Stimulated activated CD4-positive, alpha-beta T cell treated with anti-CD3 and anti-CD28 coated beads, Interleukin-2, amount 100 ng/mL, for 24 hours (primary cell): ENCODE measurements at places on chromosomes 12 and 14.

DNA sequence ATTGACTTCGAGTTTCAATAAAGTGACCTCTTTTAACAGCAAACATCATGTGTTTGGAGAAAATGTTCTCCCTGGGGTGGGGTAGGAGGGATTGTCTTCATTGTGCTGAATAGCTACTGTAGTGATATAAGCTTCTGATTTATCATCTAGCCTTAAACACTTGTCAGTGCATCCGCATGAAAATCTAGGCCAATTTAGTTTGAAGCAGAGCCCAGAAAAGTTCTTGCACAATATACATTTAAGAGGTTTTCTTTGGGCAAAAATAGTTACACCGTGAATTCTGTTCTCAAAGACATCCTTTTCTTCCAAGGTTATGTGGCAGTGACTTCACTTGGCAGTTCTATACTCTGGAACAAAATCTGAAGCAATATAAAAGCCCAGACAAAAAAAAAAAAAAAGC lies 136.0 kb upstream of the IFNG-AS1 start:
- DNase-seq: no peak

GRCh38 chr12:26172946-26173552 lies 22.3 kb upstream of the SSPN start:
- no peak for DNase-seq

DNA sequence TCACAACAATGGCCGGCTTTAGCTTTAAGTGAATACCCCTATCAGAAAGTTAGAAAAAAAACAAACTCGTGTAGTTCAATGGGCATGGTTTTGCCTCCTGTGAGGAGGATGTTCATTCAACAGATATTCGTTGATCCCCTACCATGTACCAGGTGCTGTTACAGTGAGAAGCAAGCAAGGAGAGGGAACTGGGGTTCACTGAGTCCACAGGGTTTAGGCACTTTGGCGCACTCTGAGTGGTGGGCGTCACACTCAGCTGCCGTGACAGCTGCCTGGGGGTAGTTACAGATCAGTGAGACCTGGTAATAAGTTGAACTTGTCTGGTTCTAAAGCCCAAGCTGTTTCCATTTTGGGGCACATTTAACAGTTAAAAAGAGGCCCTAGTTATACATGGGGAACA lies 74.2 kb downstream of the PAPOLA start:
- no peak for DNase-seq

DNA sequence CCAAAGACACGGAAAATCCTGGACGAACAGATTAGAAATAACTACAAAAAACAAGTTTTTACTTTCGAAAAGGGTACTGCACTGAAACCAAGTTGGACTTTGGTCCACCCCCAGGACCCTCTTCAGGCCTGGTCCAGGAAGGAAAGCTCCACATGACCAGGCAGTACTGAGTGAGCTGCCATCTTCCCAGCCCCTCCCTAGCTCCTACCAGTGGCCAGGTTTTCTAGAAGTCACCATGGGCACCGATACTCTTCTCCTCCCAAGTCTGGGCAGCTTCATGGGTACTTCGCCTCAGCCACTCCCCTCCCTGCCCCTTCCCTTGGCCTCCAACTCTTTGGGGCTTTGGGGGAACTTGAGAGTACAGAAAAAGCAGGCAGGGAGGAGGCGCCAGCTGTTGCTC lies 6.6 kb downstream of the VAMP1 start:
- no peak for DNase-seq

DNA sequence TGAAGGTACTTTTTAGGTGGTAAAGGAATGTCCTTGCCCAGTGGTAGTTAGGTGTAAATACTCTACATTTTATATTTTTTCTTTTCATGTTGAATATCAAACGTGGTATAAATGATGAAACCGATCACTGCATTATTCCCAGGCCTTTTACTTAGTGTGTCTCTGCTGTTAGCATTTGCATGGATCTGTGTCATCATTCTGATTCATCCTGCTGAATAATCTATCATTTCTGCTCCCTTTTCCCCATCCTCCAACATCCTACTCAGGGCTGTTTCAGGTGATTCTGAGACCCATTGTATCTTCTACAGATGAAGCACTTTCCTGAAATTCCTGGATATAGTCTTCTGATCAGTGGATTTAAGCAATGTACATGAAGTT lies 61.0 kb upstream of the PTHLH start:
- DNase-seq: no peak

DNA sequence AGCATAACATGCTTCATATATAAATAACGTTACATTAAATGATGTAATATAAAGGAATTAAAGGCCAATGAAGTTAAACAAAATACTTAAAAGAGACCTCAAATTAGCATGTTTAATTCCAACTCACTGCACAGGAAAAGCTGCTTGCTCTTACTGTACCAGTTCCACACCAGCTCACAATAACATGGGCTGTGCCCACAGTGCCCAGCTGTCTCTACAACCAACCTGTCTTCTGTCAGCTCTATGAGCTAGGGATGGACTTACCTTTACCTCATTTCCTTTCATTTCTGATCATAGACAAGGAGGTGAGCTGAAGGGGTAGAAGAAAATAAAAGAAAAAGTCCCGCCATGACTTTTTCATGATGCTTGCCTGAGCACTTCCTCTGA lies 64.8 kb downstream of the NKX2-1 start:
- DNase-seq: no peak

GRCh38 chr12:12466157-12466556 lies 96.5 kb downstream of the DUSP16 start:
- DNase-seq: no peak

DNA sequence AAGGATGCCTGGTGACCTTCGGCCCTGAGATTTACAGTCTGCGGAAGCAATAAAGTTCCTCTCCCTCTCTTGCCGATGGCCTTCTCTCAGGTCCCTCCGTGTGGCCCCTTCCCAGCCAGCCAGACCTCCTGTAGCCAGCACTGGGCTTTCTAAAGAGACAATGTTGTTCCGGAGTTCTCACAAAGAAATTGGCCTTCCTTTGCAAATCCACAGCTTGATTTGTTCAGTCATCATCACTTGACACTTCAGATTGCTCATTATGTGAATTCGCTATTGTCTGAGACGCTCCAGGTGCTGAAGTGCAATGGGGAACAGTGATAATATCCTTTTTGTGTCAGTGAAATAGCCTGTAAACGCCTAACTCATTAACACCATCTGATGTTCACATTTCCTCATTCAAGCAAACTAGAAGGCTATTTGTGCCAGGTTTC lies 43.7 kb upstream of the GPHB5 start:
- DNase-seq: no peak

DNA sequence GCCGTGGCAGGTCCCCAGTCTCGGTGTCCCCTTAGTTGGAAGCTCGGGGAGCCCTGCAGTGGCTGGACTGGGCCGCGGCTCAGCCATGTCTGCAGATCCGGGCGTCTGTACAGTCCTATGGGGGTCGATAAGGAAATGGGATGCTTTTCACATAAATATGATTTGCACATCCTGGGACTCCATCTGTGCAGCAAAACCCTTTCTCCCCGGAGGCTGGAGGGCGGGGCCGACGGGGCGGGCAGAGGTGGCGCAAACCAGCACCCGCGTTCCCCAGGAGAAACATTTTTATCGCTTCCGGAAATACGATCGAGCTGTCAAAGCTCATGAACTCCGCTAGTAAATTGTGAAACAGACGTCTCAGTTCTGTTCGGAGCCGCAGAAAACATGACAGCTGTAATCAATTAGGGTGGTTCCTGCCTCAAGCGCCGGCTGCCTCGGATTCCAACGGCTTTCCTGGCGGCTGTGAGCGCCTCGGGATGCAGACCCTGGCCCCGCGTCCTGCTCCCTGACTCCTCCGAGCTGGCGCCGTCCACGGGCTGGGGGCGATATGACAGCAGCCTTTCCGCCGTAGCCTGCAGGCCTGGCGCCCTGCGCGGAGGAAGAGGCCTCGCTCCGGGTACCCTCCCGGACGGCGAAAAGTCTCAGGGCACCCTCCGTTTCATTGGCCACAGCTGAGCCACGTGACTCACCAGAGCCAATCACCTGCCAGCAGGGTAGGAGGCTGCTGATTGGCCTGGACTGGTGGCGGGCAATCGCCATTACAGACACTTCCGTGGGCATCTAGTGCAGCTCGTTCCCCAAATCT lies 23.0 kb downstream of the DIO3 start:
- no peak for DNase-seq

GRCh38 chr12:24591079-24591626 lies 357.7 kb downstream of the BCAT1 start:
- no peak for DNase-seq

- no peak for DNase-seq
These were observed 470.3 kb downstream of the FOXG1 start for GRCh38 chr14:29236848-29237247.

DNA sequence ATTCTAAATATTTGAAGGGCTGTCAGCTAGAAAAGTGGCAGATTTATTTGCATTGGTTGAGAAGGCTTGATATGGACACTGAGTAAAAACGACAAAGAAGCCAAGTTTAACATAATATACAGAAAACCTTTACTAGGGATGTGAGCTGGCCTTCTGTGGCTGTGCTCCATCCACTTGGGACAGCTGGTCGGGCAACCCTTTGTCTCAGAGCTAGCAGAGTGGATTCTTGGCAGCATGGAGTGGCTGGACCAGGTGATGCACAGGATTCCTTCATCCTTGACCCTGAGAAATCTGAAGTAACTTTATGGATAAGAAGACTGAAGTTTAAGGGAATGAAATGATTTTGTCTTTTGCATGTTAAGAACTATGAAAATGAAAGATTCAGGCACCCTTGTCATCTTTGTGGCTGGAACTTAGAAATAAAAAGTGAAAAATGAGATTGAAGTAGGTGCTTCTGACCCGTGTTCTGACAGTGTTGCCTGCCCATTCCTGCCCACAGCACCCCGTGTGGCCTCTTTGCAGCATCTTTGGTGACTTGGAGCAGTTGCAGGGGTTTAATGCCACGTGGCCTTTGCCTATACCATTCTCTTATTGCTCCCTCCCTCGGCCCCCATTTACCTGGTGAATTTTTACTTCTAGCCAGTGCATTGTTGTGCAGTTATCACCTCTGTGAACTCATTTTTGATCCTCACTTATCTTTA lies 32.6 kb downstream of the PELI2 start:
- no peak for DNase-seq

DNA sequence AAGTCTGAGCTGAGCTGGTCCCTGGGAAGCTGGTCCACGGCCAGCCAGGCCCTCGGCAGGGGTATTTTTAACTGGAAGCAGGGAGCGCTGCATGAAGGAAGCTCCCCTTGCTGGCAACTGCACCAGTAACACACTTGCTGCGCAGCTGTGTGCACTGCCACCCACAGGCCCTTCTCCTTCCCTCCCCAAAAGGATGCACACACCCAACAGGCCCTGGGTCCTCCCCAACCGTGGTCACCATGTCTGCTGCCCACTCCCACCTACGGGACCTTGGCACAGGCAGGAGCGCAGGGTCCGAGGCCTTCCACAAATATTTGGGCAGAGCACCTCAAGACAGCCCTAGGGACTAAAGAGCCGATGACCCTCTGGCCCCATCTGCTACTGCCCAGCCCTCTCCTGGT lies 157.0 kb upstream of the PRMT8 start:
- DNase-seq: no peak

DNA sequence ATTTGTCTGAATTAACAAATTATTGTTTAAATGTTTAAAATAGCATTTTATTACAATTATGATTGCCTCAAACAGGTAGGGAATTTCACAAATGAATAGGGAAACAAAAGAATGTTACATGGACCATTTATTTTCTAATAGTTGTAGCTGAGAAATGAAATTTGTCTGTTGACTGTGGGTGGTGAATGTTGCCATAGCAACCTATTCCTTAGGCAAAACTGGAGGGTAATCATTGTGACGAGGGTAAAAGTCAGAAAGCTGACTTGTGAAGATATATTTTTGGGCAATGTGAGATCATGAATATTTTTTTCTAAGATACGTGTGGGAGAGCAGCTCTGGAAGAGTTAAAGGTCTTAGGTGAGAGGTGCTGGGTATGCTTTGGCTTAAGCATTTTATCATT lies 24.2 kb upstream of the CLEC14A start:
- no peak for DNase-seq

GRCh38 chr14:100872259-100873095 lies 31.0 kb downstream of the RTL1 start:
- no peak for DNase-seq

DNA sequence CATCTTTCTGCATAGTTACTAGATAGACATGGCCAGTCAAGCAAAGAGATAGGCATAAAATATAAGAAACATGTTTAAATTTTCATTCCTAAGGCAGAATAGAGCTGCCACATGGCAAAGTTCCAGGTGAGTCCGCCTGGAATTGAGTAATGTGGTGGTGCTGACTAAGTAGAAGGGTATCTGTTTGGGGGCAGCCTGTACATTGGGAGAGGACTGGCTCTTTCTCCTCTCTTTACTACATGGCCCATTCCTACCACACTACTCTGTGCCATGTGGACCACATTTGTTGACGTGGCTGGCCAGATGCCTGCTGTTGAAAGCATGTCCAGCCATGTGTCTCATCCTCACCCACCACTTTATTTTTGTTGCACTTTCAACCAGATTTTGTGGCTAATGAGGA lies 354.0 kb downstream of the ETNK1 start:
- DNase-seq: no peak

GRCh38 chr14:24940213-24940783 lies 109.6 kb downstream of the STXBP6 start:
- DNase-seq: no peak

- no peak for DNase-seq
These were observed 127.7 kb downstream of the KIF26A start for GRCh38 chr14:104265918-104266630.

DNA sequence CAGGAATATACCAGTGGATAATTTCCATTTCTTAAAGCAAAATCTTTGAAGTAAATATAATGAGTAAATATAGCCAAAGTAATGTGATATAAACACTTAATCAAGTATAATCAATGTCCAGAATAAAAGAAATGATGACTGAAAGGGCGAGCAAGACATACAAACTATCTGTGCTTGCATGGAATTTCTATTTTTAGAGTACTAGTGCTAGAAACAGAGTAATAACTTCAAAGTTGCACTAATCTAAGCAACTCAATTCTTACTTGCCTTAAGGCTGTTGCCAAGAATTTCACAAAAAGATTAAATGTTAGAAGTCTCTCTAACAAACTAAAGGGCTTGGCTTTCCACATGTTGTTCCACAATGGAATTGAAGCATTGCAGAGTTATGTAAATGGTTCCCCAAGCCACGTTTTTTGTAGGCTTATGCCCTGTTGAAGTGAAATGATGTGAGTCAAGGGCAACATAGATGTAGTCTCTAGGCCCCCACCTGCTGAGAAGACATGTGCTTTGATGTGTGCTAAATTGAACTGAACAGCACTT lies 175.0 kb upstream of the LMNTD1 start:
- no peak for DNase-seq

DNA sequence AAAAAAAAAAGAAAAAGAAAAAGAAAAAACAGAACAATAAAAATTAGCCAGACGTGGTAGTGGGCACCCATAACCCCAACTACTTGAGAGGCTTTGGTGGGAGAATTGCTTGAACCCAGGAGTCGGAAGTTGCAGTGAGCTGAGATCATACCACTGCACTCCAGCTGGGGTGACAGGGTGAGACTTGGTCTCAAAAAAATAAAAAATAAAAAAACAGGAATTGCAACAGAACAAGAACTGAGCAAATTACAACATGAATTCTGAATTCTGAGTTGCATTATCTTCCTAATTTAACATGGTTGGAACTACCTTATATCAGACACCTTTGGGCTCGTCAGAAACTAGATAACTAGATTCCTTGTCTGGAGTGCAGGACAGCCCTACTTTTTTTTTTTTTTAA lies 53.3 kb upstream of the NR2C1 start:
- DNase-seq: no peak
